ENCODE measurements at places on chromosomes 7 and 10. TPM values are rescaled to one million over a fixed set of nuclear protein-coding genes. Genes with fewer than 3 reads are reported as not detected.
A peak's percentile ranks its signal among the peaks of the same experiment; 100 is the strongest.

DNA sequence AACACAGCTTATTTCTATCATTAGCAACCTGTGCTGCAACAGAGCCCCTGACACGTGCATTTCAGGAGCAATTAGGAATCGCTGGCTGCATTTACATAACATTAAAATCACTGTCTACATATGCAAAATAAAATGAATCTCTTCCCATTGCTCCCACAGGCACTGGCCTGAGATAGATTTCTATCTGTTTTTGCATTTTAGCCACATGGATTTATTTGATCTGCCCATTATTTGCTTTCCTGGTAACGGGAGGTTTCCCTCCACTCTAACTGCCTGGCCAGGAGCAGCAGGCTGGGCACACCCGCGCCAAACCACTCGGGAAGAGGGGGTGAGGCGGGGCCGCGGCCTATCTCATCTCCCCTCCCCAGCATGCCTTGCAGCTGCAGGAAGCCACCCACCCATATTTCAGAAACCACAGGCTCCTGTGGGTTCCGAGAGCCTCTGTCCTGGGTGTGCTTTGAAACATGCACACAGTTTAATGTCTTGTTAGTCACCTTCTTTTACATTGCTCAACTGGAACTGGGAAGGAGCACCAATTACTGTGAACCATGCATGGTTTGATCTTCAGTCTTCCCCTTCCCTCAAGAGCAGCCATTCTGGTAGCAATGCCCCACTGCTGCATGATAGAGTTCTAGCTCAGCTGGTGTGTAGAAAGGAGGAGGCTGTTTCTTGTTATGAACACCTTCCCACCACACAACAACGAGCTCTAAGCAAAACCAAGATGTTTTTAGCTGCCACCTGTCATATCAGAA lies 37.7 kb upstream of the IKZF1 start:
- peak; percentile 88 for DNase-seq

GRCh38 chr7:37439653-37440026 lies 9.0 kb downstream of the ELMO1 start:
- no peak for DNase-seq

The SCART1 gene
- total RNA-seq = 15.4 TPM

- DNase-seq = no peak
Observed at GRCh38 chr7:16708980-16709379, 44.6 kb upstream of the TSPAN13 start.

The TEX47 gene
- total RNA-seq = not detected

The ABCC2 gene
- total RNA-seq = 0.73 TPM

- peak; percentile 60 for DNase-seq
Observed at GRCh38 chr10:12350167-12350872, 973 bp downstream of the CAMK1D start.

DNA sequence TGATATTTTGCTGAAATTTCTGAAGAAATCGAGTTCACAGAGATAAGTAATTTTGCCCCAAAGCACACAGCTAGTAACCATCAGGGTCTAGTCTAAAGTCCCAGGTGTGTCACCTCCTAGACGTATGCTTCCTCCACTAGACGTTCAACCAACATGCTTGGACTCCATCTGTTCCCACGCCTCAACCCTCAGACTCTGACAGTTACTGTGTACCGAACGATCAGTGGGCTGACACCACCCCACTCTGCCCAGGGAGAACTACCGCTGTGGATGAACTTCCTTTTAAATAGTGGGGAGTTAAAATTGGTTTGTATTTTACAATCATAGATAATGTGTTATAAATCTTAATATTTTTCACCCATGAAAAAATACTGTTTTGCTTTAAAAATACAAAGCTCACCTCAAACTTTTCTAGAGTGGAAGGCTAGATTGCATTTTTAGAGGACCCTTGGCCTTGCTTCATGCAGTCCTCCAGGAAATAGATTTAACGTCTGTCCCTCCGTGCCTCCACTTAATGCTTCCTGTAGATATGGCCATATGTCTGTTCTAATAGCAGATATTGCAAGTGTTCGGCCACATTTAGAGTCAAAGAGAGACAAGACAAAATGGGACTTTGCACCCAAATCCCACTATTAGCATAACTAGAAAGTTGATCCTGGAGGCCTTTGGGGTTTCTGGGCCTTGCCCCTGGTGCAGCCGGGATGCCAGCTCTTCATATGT lies 91.4 kb upstream of the ZPBP start:
- DNase-seq = no peak

DNA sequence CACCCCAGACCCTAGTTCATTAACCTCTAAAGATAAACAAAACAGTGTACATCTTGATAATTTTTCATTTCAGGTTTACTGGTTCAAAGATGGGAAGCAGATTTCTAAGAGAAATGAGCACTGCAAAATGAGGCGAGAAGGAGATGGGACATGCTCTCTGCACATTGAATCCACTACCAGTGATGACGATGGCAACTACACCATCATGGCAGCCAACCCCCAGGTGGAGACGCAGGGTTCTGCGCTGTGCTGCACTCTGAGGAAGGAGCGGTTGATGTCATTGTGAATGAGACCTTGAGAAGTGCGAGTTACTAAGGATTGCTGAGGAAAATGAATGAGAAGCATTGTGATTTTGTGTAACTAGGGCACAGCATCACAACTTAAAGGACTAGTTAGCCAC lies 37.6 kb downstream of the ATOH7 start:
- DNase-seq = no peak

DNA sequence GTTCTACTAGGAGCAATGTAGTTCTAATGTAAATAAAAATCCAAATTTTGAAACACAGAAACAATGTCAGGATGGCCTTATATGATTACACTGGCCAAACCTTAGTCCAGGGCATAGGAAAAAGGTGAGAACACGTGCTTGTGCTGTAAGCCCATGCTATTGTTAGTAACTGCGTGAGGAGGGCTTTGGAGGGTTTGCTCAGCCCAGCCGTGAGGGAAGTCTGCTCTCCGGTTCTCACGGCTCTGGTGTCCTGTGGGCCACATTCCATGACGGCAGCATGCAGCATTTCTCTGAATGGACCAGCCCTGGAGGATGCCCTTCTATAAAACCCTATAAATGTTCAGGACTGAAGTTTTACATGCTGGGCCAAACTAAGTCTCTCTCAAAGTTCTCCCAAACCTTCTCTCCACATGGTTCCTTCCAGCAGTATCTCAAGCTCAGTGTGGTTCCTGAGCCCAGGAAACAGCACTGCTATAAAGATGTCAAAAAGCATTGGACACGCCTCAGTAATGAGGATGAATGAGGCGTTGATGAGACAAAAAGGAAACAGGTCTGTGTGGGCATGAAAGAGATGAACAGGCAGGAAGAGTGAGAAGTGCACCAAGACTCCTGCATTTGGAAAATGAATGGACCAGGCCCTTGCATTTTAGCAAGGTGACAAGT lies 174.8 kb upstream of the CDCA7L start:
- DNase-seq = no peak

The ZNF365 gene
- 0.23 TPM for total RNA-seq

The MMP21 gene
- not detected for total RNA-seq

DNA sequence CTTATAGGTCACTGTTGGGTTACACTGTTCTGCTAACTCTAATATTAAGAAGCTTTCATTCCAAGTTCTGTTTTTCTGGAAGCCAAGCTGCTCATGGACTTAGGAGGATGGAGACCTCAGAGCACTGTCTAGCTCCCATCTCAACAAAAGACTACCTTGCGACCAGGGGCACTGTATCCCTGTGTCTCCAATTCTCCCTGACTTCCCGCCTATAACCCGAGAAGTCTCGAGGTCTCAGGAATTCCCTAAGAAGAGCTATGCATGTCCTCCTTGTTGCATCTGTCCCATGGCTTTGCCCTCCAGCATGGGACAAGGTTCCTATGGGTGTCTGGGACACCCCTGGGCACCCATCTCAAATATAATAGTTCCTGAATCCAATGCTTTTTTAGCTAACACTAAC lies 31.2 kb downstream of the BTBD16 start:
- no peak for DNase-seq

The IGFBP3 gene
- 13.2 TPM for total RNA-seq

The GPR15LG gene
- not detected for total RNA-seq

DNA sequence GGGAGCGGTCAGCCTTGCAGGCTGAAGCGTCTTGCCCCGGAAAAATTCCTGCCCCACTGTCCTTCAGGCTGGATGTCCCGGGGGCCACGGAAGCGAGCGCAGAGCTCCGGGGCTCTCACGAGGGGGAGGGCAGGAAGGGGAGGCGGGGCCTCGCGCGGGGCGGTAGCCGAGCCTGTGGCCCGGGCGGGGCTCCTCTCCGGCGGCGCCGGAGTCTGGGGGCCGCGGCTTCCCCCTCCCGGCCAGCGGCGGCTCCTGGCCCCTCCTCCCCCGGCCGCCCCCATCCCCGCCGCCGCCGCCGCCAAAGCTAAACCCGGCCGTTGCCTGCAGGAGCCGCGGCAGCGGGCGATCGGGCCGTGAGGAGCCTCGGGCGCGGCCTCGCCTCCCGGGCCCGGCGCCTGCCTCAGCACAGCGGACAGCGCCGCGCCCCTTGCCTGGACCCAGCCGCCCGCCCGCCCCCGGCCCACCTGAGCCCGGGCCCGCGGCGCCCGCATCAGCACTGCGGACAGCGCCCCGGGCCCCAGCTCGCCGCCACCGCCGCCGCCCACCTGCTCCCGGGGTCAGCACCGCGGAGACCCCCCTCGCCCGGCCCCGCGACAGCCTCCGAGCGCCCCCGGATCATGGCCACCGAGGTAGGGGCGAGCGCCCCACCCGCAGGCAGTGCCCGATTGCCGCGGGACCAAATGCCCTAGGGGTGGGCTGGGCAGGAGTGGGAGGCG lies at the start of gene GOLGA7B:
Gene GOLGA7B, plus strand, starts transcription at position 157 of the 716 bp plus-strand sequence. Its CDS starts 461 bp downstream, at position 618.
- peak; percentile 79 for DNase-seq

The SPDYE2B gene
- total RNA-seq = 0.15 TPM

DNA sequence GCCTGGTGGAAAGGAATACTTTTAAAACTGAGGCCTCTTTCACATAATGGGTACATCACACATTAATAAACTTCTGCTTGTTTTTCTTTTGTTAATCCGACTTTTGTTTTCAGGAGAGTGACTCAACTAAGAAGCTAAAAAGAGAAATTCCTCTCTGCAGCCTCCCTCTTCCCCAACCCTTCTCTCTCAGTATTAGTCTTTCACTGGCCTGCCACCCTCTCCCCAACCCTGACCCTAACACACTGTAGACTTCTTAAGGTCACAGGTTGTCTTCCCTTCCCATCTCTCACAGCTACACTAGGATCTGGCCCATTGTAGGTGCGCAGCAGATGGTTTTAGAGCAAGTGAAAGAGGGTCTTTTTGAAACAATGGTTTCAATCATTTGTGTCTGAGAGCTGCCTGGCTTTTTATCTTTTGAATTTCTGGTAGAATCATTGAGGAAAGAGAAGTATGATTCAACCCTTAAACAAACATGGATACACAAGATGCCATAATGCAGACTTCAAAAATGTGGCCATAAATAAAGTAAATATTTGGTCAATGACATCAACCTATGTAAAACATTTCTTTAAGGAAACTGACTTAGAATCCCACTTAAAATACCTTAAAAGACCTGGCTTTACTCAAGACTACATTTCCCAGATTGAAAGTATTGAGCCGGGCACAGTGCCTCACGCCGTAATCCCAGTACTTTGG lies 17.9 kb upstream of the FFAR4 start:
- no peak for DNase-seq

DNA sequence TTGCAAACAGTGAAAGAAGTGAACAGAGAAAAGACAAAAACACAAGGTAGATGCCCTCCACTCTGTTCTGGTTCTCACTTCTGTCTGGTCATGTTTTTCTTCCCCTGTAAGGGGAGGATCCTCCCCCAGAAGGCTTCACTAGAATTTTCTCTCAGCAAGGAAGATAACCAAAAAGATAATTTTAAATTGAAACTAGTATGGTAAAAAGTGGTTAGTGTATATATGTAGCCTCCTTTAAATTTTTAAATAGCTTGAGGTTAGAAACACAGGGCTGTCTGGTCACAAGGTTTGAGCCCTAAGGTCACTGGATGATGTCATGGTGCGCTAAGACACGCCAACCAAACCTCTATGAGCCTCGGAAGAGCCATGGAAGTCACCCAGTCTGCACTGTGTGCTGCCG lies 5.6 kb upstream of the PKD1L1 start:
- no peak for DNase-seq

DNA sequence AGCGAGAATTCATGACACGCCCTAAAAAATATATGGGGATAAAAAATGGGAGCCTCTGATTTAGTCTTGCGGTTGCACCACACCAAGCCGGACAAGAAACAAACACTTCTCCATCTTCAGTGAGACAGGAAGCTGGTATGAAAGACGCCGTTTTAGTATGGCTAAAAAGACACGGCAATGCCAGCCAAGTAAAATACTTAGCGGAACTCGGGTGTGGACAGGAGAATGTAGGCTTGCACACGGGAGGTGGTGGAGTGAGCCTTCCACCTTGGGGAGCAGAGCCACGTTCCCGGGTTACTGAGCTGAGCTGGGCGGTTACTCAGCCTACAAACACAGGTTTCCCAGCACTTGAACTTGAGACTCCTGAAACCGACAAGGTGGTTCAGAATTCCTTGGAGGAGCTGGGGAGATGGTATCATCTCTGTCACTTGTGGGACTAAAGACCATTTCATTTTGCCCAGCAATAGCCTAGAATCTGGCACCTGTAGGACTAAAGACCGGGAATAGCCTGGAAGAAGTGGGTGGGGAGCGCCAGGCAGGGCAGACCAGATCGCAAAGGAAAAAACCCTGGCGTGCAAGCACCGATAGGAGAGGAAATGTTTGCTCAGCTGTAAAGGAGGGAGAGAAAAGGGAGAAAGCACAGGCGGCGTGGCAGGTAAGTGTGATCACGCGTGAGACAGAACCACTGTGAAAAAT lies 34.8 kb upstream of the SEPHS1 start:
- DNase-seq = no peak

DNA sequence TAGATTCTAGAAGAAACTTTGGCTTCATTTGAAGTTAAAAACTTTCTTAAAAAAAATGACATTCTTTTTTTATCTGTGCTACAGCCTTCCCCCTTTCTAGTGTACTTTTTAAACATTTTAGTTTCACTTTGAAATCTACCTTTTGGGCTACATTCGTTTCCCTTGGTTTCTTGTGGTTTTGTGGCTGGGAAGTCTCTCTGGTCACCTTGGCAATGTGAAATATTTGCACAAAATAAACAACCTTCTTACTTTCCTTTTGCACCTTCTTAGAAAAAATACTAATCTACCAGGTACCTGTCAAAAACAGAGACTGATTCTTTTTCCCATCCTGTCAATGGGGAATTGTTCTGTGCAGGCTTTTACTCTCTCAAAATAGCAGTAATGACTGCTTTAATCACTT lies 350.2 kb downstream of the GATA3 start:
- DNase-seq = peak; percentile 71

GRCh38 chr10:124249196-124249595 lies 155.8 kb upstream of the CHST15 start:
- no peak for DNase-seq

GRCh38 chr7:116687801-116688201 lies 15.8 kb downstream of the MET start:
- no peak for DNase-seq

The CPEB3 gene
- 3.0 TPM for total RNA-seq

DNA sequence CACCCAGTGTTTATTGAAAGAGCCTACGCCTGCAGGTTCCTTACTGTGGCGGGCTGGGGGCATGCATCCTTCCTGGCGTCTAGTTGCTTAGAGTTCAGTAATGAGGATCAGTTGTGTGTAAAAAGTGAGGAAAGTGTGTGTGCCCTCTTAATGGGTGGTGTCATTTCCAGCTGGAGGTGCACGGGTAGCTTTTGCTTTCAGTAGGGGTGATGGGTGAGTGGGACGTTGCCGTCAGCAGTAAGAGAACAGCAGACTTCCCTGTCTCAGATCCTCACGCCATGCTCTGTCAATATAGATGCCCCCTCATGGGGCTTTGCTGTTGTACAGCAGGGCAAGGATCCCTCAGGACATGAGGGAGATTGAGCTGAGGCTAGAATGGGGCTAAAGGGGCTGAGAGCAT lies 352.6 kb upstream of the GALNT17 start:
- peak; percentile 30 for DNase-seq

GRCh38 chr7:157299613-157300368 lies 37.0 kb upstream of the DNAJB6 start:
- DNase-seq = peak; percentile 44

The TET1 gene
- 1.6 TPM for total RNA-seq

The ABCB4 gene
- not detected for total RNA-seq

The TSPAN12 gene
- not detected for total RNA-seq

Measured in activated CD4-positive, alpha-beta memory T cell treated with anti-CD3 and anti-CD28 coated beads, Interleukin-2, amount 10 ng/mL, durations not matched to agents 7 days and 5 days (primary cell).